MV-4-11 (cell line): ENCODE measurements at places on chromosomes 2 and 18.
A peak's percentile ranks its signal among the peaks of the same experiment; 100 is the strongest.

- no peak for DNase-seq
Observed at GRCh38 chr2:28689771-28690170, 61.9 kb upstream of the PPP1CB start.

DNA sequence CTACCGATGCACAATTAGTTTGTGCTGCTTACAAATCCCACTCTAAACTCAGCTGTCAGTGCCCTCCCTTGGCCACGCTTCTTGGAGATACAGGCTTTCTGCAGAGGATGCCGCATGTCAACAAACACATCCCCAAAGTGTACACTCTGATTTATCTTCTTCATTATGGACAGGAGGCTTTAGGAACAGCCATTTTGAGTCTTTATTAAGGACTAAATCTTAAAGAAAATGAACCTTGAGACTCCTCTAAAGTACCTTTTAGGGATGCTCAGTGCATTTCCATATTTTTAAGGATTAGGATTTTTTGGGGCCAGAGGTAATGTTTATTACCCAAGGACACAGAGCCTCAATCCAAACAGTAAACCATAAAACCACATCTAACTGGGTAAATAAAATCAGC lies 6.0 kb downstream of the EDAR start:
- no peak for DNase-seq

DNA sequence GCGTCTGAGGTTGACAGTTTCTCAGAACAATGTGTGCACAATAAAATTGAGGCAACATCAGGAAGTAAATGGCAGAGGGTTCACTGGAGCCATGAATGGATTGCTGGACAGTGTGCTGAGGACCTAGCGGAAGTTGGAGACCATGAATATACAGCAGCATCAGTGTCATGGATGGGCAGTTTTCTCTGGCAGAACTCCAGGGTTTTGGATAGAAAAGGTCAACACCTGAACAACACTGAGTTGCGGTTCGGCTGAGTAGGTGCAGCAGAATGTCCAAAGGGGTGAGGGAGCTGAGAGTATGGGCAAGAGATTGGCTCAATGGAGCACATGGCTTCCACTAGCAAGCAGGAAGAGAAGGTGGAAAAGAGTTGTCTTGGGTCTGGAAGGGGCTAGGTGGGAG lies 73.7 kb downstream of the DNER start:
- no peak for DNase-seq

GRCh38 chr2:27123302-27124150 lies at the start of gene ABHD1:
ABHD1 (plus strand) TSS chr2:27123815; CDS start chr2:27123949, 134 bp downstream.
- peak; percentile 62 for DNase-seq

DNA sequence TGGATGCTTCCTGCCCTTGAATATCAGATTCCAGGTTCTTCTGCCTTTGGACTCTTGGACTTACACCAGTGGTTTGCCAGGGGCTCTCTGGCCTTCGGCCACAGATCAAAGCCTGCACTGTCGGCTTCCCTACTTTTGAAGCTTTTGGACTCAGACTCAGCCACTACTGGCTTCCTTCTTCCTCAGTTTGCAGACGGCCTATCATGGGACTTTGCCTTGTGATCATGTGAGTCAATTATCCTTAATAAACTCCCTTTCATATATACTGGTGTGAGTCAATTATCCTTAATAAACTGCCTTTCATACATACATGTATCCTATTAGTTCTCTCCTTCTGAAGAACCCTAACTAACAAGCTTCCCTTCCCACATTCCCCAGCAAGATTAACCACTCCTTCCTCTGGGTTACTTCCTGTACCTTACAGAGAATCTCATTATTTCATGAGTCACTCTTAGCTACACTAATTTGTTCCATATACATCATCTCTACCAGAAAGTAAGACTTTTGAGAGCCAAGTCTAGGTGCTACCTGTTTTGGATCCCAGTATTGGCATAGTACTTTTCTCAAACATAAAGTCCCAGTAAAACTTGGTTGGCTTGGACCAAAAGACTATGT lies 31.3 kb upstream of the LRATD1 start:
- no peak for DNase-seq

DNA sequence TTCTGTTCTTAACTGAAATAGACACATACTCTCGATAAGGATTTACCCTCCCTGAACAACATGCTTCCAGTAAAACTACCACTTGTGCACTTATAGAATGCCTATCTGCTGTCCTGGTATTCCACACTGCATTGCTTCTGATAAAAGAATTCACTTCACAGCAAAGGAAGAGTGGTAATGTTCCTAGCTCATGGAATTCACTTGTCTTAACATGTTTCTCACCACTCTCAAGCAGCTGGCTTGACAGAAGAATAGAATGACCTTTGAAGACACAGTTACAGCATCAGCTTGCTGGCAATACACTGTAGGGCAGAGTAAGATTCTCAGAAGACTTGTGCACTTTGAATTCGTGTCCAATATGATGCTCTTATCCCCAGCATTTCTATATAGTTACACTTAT lies 524.1 kb upstream of the CNTNAP5 start:
- DNase-seq = no peak
